ENCODE measurements at places on chromosomes 12 and 14. TPM values are rescaled to one million over a fixed set of nuclear protein-coding genes. Genes with fewer than 3 reads are reported as not detected.

The EPYC gene
- total RNA-seq: not detected

- DNase-seq: no peak
- no peaks in the 10 kb centered on the region for H3K4me1 ChIP-seq
- no peaks in the 10 kb centered on the region for H3K27me3 ChIP-seq
- no peak overlapping the region for H3K27ac ChIP-seq
- H3K36me3 ChIP-seq: no peaks in the 10 kb centered on the region
Measured at GRCh38 chr14:56933446-56933845, 123.2 kb upstream of the OTX2 start.

GRCh38 chr12:54257332-54257731, 22.6 kb downstream of the CBX5 start:
- H3K36me3 ChIP-seq: no peaks in the 10 kb centered on the region
- H3K27me3 ChIP-seq: no peaks in the 10 kb centered on the region
- H3K27ac ChIP-seq: no peak overlapping the region

- H3K4me3 ChIP-seq: no peak overlapping the region
- H3K27ac ChIP-seq: no peak overlapping the region
- H3K36me3 ChIP-seq: no peaks in the 10 kb centered on the region
Measured at GRCh38 chr12:52924764-52925716, 20.2 kb upstream of the KRT8 start.

- peak; percentile 72 for DNase-seq
- H3K4me3 ChIP-seq: peak overlapping the region; percentile 16
- H3K27ac ChIP-seq: peak overlapping the region; percentile 74
- peaks cover 34% of the 10 kb centered on the region for H3K4me1 ChIP-seq
Measured at GRCh38 chr14:92615451-92615850, 101.9 kb downstream of the RIN3 start.

- H3K4me1 ChIP-seq: no peaks in the 10 kb centered on the region
- no peaks in the 10 kb centered on the region for H3K27me3 ChIP-seq
- no peak for DNase-seq
- H3K4me3 ChIP-seq: no peak overlapping the region
- peaks cover 52% of the 10 kb centered on the region for H3K36me3 ChIP-seq
Measured at GRCh38 chr14:74902941-74903705, 19.9 kb downstream of the RPS6KL1 start.

The FLVCR2 gene
- 0.80 TPM for total RNA-seq

DNA sequence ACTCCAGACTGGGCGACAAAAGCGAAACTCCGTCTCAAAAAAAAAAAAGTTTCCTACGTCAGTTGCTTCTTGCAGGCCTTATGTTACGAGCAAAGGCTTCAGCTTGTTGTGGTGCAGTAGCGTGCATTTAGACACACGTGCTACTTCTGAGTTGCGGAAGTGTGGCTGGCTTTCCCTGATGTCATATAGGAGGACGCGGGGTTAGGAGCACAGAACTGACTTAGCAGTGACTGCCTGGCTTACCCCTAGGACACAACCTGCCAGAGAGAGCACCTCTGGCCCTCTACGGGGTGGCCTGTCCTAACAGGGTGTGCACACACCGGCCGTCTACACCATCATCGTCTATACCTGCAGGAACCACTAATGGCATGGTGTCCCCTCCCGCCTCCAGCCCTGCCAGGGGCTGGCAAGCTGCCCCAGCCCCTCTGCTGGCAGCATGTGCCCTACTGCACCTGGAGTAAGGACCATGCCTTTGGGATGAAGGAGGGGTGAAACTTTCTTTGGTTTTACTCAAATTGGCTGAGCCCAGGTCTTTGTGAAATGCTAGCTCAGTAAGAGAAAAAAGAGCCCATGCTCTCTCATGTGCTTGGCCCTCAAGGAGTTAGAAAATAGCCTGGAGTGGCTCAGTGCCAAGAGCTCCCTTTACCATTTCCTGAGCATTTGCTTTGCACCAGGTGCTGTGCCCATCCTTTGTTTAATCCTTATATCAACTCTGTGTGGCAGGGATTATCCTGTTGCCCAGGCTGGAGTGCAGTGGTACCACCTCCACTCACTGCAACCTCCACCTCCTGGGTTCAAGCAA, 1.7 kb upstream of the GPR68 start:
- peak overlapping the region; percentile 89 for H3K27ac ChIP-seq
- no peaks in the 10 kb centered on the region for H3K27me3 ChIP-seq
- peak; percentile 89 for DNase-seq

GRCh38 chr14:52348279-52348678, 34.2 kb downstream of the PTGER2 start:
- DNase-seq: no peak
- H3K4me1 ChIP-seq: peaks cover 34% of the 10 kb centered on the region
- H3K27ac ChIP-seq: no peak overlapping the region
- H3K36me3 ChIP-seq: no peaks in the 10 kb centered on the region
- no peak overlapping the region for H3K4me3 ChIP-seq

GRCh38 chr12:44029194-44029593, 193.3 kb downstream of the TMEM117 start:
- no peak for DNase-seq
- no peaks in the 10 kb centered on the region for H3K4me1 ChIP-seq
- no peaks in the 10 kb centered on the region for H3K27me3 ChIP-seq
- H3K4me3 ChIP-seq: no peak overlapping the region
- H3K36me3 ChIP-seq: no peaks in the 10 kb centered on the region

- H3K36me3 ChIP-seq: peaks cover 12% of the 10 kb centered on the region
- DNase-seq: no peak
- H3K4me3 ChIP-seq: no peak overlapping the region
- no peaks in the 10 kb centered on the region for H3K27me3 ChIP-seq
Measured at GRCh38 chr12:124511259-124511985, 56.0 kb downstream of the NCOR2 start.

The KCNA5 gene
- not detected for total RNA-seq

- no peaks in the 10 kb centered on the region for H3K36me3 ChIP-seq
- peak overlapping the region; percentile 56 for H3K27ac ChIP-seq
- no peak for DNase-seq
- H3K4me3 ChIP-seq: peak overlapping the region; percentile 28
- peaks cover 1% of the 10 kb centered on the region for H3K4me1 ChIP-seq
Measured at GRCh38 chr12:92047393-92047826, 98.2 kb downstream of the BTG1 start.

- H3K4me3 ChIP-seq: no peak overlapping the region
- H3K36me3 ChIP-seq: no peaks in the 10 kb centered on the region
- no peak for DNase-seq
- H3K27me3 ChIP-seq: no peaks in the 10 kb centered on the region
- no peak overlapping the region for H3K27ac ChIP-seq
Measured at GRCh38 chr12:12986775-12987331, 13.2 kb downstream of the HEBP1 start.

The KLHDC1 gene
- total RNA-seq: 18.0 TPM

DNA sequence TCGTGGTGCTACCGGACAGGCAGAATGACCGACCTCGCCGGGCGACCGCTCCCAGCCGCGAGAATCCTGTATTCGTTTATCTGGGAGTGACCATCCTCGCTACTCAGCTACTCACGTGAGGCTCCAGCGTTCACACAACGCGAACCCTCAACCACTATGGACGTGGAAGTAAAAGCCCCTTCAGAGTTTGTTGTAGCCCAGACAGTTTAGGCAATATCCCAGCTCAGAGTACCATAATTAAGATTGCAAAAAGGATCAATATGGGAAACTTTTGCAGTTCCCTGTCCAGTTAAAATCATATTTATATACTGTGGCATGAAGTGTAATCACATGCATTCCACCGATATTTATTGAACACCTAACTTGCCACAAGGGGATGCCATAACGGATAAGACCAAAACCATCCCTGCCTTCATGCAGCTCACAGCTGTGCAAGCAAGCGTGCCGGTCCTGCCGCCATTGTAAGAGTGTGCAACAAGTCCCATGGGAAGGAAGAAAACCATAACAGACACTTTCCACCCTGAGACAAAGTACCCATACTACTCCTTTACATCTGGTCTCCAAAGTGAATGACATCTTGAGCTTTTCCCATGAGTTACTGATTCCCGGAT, 938 bp upstream of the MAX start:
- no peaks in the 10 kb centered on the region for H3K27me3 ChIP-seq
- peak overlapping the region; percentile 78 for H3K27ac ChIP-seq
- H3K4me3 ChIP-seq: peak overlapping the region; percentile 96
- no peaks in the 10 kb centered on the region for H3K36me3 ChIP-seq
- peaks cover 11% of the 10 kb centered on the region for H3K4me1 ChIP-seq

DNA sequence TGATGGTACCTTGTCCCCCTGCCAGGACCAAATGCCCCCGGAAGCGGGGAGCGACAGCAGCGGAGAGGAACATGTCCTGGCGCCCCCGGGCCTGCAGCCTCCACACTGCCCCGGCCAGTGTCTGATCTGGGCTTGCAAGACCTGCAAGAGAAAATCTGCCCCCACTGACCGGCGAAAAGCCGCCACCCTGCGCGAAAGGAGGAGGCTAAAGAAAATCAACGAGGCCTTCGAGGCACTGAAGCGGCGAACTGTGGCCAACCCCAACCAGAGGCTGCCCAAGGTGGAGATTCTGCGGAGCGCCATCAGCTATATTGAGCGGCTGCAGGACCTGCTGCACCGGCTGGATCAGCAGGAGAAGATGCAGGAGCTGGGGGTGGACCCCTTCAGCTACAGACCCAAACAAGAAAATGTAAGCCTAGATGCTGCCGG, 410 bp downstream of the MYF6 start:
- no peaks in the 10 kb centered on the region for H3K36me3 ChIP-seq
- DNase-seq: no peak
- no peaks in the 10 kb centered on the region for H3K4me1 ChIP-seq
- H3K27me3 ChIP-seq: peaks cover 2% of the 10 kb centered on the region
- no peak overlapping the region for H3K27ac ChIP-seq
- H3K4me3 ChIP-seq: no peak overlapping the region

GRCh38 chr12:127912035-127912665, 354.8 kb upstream of the TMEM132C start:
- H3K4me1 ChIP-seq: no peaks in the 10 kb centered on the region
- no peak for DNase-seq
- H3K27ac ChIP-seq: no peak overlapping the region
- H3K27me3 ChIP-seq: no peaks in the 10 kb centered on the region

DNA sequence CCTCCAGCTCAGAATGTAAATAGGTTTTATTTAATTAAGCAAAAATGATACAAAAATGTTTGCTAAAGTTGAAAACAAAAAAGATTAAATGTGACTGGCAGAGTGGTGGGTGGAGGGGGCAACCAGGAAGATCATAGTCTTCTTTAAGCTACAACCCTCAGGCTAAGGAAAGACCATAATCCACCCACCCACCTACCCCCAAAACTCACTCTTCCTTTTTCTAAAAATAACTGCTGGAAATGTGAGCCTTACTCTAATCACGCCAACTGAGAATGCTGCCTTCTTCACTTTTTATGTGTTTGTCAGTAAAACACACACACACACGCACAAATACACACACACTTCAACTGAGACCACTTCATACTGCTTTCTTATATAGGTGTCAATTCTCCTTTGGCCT, 230.0 kb upstream of the EGLN3 start:
- H3K27ac ChIP-seq: no peak overlapping the region
- no peaks in the 10 kb centered on the region for H3K27me3 ChIP-seq
- no peaks in the 10 kb centered on the region for H3K36me3 ChIP-seq
- H3K4me3 ChIP-seq: no peak overlapping the region
- H3K4me1 ChIP-seq: no peaks in the 10 kb centered on the region

DNA sequence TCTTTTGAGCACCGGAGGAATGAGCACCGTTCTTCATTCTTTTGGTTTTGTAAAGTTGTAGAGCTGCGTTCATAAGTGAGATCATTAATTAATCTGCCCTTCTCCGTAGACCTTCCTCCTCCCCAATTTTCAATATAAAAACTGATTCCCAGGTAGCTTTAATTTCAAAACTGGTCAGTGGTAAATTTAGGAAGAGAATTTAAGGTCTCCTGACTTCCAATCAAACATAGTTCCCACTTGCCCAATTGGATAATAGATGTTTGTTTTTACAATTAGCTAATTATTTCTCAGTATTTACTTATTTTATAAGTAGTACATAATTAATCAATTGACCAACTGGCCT, 27.2 kb upstream of the YBX3 start:
- peaks cover 4% of the 10 kb centered on the region for H3K27me3 ChIP-seq
- H3K4me1 ChIP-seq: no peaks in the 10 kb centered on the region
- no peak overlapping the region for H3K4me3 ChIP-seq
- no peak overlapping the region for H3K27ac ChIP-seq
- no peak for DNase-seq
- H3K36me3 ChIP-seq: no peaks in the 10 kb centered on the region

DNA sequence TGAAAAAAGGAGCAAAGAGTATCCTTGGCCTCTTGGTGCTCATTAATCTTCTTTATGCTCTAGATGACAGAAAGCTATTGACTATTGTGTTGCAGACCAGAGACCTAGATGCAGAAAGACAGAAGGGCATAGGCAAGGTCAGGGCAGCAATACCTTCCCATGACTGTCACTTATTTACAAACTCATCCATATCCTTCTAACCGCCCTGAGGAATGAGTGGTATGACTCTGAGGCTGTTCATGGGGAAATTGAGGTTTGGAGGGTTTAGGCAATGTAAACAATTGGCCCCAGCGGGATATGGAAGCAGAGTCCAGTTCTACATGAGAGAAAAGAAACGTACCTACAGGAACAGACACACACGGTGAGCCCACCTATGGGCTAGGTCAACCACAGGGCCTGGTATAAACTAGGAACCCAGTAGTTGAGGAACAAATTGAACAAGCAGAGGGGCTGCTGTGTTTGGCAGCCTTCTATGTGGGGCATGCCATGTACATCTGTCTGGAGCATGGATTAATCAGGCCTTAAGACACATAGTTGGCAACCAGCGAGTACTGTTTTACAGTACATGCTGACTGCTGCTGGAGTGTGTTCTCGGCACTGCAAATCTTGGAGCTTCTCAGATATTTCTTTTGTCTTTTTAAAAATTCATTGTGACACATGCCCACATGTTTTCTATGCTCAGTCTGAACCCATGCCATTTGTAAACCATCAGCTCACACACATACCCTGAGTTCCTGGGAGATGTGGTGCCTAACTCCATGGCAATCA, 159.7 kb upstream of the NTF3 start:
- H3K27me3 ChIP-seq: no peaks in the 10 kb centered on the region
- H3K36me3 ChIP-seq: no peaks in the 10 kb centered on the region
- no peaks in the 10 kb centered on the region for H3K4me1 ChIP-seq
- DNase-seq: no peak
- no peak overlapping the region for H3K4me3 ChIP-seq

DNA sequence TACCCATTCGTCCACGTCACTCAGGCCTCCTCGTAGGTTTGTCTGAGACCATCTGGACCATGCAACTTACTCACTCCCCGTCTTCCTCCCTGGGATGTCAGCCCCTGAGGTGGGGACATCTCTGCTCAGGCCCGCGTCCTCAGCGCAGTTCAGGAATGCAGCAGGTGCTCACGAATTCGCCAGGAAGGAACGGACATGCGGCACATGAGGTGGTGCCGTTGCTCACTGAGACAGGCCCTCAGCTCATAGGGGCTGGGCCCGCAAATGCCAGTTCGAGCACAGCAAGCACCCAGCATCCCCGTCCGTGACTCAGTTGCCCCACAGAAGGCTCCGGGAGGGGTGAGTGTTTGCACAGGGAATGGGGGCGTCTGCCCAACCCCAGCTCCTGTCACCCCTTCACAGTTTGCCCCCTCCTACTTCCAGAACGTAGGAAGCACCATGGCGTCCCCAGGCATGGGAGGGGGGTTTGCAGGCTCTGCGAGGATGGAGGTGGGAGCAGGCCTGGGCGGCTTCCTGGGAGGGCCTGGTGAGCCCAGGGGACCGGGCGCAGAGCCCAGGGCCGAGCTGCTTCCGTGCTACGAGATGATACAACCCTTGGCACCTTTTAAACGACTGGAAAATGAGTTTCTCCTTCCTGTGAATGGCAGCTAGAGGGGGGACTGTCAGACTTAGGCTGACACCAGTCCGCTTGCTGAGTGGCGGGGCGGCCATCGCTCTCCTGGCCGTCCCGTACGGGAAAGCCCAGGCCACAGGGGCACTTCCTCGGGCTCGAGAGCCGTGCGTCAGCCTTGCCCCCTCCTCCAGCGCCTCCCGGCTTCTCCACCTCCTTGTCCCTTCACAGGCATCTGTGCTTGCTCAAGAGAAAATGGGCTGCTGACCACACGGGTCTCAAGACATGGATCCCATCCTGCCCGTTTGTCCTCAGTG, 6.9 kb downstream of the GALNT9 start:
- peaks cover 1% of the 10 kb centered on the region for H3K27me3 ChIP-seq
- DNase-seq: no peak
- no peak overlapping the region for H3K4me3 ChIP-seq
- no peaks in the 10 kb centered on the region for H3K36me3 ChIP-seq

The ST8SIA1 gene
- total RNA-seq: 6.0 TPM
